ENCODE measurements at places on chromosomes 2 and 18.

DNA sequence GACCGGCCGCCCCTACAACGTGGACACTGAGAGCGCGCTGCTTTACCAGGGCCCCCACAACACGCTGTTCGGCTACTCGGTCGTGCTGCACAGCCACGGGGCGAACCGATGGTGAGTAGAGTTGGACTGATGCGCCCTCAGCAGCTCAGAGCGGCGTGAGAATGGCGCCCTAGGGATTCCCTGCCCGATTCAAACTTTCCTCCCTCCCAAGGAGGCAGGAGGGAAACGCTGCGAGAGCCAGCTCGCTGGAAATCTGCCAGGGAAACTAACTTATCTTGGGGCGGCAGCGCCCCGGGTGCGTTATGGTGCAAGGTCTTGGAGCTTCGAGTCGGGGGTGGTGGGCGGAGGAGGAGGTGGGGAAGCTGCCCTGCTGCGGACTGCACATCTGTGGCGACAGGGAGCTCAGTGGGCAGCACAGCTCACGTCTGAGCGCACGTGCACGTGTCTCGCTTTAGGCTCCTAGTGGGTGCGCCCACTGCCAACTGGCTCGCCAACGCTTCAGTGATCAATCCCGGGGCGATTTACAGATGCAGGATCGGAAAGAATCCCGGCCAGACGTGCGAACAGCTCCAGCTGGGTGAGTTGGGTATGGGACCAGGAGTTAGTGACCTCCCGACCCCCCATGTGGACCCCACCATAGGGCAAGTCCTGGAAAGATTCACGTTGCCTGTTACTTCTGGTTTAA is 697 bp downstream of the ITGA4 start:
- no peak for DNase-seq

DNA sequence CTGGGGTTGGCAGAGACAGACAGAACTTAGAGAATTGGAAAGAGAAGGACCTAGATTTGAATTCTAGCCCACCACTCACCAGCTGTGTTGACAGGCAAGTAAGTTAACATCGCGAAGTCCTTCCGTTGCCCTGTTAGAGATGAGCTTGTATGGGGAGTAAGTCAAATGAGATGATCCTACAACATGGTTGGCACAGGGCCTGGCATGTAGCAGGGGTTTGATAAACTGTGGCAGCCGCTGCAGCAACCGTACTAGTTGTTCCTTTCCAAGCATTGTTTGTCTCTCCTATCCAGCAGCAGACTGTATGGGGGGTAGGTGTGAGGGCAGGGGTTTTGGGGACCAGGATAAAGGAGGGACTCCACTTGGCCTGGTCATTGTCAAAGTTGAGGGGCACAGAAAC is 16.0 kb downstream of the TET3 start:
- DNase-seq = no peak

- no peak for DNase-seq
Measured at GRCh38 chr2:240207661-240208060, 67.2 kb upstream of the OTOS start.

- DNase-seq = no peak
Measured at GRCh38 chr2:29841386-29842004, 79.9 kb downstream of the ALK start.

- no peak for DNase-seq
Measured at GRCh38 chr2:156332284-156332533, 312 bp downstream of the NR4A2 start.

- no peak for DNase-seq
Measured at GRCh38 chr2:201984800-201985525, 48.7 kb upstream of the FZD7 start.

DNA sequence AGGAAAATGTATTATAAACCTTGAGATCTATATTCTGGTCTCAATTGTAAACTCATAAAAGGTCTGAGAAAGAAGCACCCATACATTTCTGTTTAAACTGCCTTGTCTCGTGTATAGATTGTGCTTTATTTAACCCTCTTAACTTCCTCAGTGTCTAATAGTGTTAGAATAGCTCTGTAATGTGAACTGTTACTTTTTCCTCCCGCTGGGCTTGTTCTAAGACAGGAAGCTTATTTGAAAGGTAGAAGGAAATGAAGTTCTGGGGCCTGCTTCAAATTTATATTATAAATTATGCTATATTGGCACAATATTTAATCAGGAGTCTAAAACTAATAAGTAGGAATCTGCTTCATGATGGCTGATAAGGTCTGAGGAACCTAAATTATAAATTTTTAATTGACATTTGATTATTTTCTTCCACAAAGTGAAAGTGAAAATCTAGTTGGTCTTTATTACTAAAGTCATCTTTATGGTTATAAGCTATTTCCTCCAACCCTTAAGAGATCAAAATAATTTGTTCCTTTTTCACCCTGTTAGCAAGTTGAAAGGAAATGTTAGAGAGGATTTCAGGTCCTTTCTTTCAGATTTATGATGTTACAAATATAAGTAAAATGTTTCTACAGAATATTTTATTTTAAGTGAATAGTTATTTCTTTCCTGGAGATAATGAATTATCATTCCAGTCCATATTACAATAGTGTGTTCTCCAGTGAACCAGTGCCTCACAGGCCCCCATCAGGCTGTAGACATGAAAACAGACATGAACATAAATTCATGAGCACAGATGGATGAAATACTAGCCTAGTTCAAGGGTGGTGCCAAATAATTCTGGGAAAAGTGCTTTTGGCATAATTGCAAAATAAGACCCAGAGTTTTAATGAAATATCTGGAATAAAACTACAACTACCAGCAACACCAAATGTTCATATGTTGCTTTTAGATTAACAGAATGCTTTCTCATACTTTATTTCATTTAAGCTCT is 7.9 kb downstream of the MFSD6 start:
- DNase-seq = no peak

GRCh38 chr2:207332480-207333212 is 166.9 kb upstream of the KLF7 start:
- DNase-seq = no peak

GRCh38 chr2:181471226-181471625 is 14.0 kb downstream of the ITGA4 start:
- DNase-seq = no peak

- no peak for DNase-seq
Measured at GRCh38 chr2:238776003-238776760, 71.7 kb upstream of the TWIST2 start.

- DNase-seq = no peak
Measured at GRCh38 chr2:26864226-26864625, 16.3 kb downstream of the DPYSL5 start.

DNA sequence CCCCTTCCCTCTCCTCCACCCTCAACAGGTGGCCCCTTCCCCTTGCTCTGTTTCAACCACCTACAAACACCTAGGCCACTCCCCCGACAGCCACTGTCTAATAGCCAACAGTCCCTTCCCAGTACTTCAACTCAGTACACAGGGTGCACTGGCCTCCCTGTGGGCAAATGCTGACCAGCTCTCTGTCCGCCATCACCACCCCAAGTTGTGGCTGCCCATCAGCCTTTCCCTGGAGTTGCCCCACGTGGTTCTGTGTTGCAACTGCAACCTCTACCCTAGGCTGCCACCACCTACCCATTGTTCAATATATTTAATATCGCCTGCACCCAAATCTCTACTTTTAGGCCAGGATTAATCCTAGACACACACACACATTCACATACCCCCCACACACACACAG is 173.5 kb downstream of the MREG start:
- no peak for DNase-seq

Measured in T1000 (cell line).